Stimulated activated naive CD8-positive, alpha-beta T cell treated with anti-CD3 and anti-CD28 coated beads, Interleukin-15, Interleukin-2, amounts not matched to agents 100 U/mL and 50 U/mL, for 24 hours (primary cell): ENCODE measurements at places on chromosomes 16 and 17.
A peak's percentile ranks its signal among the peaks of the same experiment; 100 is the strongest.

DNA sequence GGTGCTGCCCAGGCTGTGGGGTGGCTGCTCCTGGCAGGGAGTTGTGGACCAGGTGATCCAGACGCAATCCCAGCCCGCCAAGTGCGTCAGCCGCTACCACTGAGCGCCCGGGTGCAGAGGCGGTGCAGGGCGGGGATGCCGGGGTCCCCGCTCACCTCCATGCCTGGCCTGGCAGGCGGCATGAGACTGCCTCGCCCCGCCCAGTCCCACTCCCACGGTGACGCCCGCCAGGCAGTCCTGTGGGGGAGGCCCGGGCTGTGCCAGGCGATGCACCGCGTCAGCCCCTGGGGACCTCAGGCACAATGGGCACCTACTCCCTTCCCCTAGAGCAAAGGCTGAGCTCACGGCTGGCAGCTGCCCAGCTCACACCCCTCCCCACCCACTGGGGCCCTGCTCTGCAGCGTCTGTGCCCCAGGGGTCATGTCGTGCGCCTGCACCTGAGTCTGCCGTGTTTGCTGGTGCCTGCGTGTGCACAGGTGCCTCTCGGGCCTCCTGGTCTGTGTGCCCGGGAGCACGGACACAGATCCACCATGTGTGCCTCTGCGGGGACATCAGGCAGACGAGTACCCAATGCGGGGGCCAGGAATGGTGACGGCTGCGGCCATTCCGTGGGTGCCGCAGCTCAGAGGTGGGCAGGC is 5.3 kb downstream of the RPUSD1 start:
- DNase-seq: no peak

GRCh38 chr17:65977041-65977440 is 214.9 kb downstream of the CEP112 start:
- no peak for DNase-seq

DNA sequence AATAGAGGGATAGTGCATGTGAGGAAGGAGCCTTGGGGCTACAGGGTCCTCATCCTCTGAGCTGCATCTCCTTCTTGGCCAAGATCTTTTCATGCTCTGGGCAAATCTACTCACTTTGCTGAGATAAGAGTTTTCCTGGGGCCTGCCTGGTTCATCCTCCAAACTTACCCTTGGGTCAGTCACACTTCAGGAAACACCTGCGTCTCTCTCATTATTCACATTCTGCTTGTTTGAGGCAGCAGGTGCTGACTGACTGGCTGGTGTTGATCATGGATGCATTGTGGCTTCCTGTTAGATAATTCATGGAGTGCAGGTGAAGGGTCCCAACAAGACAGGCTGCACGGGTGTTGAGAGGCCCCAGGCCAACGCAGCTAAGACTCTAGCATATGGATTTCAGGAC is 162.6 kb downstream of the SALL1 start:
- no peak for DNase-seq

- DNase-seq: no peak
Observed at GRCh38 chr16:10694830-10695229, at the start of gene TEKT5. TEKT5 (minus strand) TSS chr16:10694930; CDS start chr16:10694873, 57 bp downstream.

DNA sequence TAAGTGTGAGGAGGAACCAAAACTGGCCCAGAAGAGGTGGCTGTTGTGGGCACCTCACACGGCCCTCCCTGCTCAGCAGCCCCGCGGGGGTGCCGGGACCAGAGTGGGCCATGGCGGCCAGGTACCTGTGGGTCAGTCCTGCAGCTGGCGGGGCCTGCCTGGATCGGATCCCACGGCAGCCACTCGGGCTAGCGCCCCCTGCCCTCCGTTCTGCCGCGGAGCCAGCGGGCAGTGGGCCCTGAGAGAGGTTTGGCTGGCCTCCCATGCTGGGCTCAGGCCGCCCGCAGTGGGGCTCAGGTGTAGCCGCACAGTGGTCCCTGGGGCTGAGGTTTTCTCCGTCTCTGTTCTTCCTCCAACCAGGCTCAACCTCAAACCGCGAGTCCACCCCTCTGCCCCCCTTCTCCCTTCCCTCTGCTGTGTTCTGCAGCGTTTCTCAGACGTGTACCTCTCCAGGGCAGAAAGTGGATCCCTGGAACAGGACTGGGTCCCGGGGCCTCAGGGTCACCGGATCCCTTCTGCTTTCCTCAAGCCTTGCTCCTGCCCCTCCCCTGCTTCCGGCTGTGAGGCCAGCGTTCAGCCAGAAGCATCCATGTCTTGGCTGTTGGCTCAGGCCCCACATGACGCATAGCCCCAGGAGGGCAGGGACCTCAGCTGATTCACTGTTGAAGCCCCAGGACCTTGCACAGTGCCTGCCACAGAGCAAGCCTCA is 28.6 kb upstream of the ITGA3 start:
- peak; percentile 20 for DNase-seq

DNA sequence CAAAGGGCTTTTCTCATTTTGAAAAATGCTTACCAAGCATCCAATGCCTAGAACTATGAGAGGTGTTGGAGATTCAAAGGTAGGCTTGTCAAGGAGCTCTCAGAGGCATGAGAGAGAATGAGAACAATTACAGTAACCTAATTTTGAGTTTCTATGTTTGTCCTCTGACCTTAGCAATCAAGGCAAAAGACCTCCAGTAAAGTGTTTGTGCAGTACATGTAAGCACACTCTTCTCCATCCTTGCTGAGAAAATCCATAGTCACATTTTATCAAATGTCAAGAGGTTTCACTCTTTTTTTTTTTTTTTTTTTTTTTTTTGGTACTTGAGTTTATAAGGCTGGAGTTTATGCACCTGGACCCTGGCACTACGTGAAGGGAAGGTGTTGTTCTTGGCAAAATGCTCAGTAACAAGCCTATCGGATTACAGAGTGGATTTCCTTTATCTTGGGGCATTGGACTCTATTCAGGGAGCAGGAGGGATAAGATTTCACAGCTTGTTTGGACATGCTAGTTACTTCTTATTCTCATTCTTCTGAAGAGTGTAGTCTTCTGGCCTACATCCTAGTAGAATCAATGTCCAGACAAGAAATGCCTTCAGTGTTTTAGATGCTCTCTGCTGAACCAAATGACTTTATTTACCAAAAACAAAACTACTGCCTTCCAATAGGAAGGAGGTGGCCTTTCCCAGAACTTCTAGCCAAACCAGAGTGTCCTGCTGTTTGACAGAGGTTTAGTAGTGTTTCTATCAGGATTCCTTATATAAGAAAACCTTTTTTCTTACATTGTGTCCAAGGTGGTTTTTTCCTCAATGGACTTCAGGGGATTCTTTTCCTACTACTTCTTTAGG is 21.9 kb downstream of the KCNJ2 start:
- no peak for DNase-seq

DNA sequence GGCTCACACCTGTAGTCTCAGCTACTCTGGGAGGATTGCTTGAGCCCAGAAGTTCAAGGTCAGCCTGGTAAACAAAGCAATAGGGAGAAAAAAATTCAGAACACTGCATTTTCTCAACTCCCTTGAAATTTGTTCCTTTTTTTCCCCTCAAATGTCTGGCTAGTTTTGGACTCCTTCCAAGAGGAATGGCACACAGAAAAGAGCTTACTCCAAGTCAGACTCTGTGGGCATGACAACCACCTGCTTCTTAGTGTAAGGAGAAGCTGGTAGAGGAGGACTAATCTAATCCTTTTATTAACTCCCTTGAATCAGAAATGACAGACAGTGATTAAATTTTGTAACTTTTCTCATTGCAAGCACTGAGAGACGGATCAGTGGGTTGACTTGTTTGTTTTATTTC is 27.9 kb upstream of the HYDIN start:
- DNase-seq: no peak

DNA sequence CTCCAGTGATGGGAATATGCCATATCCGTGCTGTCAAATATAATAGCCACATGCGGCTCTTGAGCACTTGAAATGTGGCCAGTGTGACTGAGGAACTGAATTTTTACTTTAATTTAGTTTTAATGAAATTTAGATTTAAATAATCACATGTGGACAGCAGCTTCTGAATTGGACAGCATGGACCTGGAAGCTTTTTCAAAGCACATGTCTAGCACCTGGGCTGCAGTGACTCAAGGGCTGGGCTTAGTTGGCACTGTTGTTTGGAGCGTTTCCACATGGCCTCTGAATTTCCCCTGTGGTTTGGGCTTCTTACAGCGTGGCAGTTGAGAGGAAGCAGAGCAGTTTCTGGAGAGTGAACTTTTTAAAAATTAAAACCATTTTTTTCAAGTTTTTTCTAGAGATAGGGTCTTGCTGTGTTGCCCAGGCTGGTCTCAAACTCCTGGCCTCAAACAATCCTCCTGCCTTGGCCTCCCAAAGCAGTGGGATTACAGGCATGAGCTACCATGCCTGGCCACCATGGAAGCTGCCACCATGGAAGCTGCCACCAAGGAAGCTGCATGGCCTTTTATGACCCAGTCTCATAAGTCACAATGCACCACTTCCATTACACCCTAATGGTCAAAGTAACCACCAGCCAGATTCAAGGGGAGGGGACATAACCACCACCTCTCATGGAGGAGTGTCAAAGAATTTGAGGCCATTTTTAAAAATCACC is 6.7 kb upstream of the TOB1 start:
- DNase-seq: peak; percentile 62

DNA sequence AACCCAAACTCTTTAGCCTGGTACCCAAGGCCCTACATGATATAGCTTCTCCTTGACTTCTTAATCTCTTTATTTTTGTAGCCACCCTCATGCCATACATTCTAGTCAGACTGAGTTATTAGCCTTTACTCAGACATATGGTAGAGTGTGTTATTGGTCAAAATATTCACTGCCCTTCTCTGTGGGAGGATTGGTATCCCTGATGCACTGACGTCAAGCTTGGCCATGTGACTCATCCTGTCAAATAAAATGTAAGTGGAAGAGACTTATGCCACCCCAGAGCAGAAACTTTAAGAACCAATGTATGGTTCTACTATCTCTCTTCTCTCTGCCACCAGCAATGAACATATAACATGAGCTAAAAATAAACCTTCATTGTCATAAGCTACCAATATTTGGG is 12.2 kb upstream of the BEAN1 start:
- no peak for DNase-seq
